ENCODE measurements at places on chromosomes 7 and 10.

DNA sequence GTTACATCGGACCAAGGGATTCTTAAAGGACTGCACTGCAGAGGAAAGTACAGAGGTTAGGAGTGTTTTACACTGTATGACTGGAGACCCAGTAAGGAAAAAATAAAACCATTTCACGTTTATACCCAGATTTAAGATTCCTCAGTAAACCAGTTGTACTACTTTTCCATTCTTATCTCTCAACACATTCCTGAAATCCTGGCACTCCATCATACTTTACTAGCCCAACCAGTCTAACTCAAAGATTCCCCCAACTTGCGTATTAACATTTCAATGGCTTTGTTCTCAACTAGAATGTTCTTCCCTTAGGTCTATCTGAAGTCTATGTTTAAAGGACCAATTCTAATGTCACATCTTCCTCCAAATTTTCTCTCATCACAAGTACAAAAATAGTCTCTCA lies 8.0 kb downstream of the CCDC186 start:
- no peak for DNase-seq

DNA sequence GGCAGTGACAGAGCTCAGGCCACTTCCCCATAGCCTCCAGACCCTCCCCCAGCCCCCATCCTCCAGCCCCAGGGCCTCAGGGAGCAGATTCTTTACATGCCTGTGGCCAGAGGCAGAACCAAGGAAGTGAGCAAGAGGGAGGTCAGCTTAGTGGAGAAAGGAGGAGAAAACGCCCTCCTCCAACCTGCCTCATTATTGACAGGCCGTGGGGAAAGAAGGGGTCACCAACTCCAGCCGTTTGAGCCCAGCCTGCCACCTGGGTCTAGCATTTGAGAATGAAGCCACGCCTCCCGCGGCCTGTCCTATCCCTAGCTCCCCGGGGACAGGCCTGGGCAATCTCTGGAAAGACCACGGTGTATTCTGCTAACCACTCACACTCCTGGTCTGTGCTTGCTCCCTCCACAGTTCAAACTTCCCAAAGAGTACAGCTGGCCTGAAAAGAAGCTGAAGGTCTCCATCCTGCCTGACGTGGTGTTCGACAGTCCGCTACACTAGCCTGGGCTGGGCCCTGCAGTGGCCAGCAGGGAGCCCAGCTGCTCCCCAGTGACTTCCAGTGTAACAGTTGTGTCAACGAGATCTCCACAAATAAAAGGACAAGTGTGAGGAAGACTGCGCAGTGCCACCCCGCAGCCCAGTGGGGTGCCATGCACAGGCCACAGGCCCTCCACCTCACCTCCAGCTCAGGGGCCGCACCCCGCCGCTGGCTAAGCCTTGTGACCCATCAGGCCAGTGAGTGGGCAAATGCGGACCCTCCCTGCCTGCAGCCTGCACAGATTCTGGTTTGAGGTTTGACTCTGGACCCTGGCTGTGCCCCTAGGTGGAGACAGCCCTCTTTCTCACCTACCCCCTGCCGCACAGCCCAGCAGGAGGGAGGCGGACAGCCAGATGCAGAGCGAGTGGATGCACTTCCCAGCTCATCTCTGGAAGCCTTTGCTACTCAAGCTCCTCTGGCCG lies 14.3 kb upstream of the TRIM8 start:
- DNase-seq: no peak

- no peak for DNase-seq
These were observed 71.6 kb downstream of the PTPRE start for GRCh38 chr10:127978481-127978880.

DNA sequence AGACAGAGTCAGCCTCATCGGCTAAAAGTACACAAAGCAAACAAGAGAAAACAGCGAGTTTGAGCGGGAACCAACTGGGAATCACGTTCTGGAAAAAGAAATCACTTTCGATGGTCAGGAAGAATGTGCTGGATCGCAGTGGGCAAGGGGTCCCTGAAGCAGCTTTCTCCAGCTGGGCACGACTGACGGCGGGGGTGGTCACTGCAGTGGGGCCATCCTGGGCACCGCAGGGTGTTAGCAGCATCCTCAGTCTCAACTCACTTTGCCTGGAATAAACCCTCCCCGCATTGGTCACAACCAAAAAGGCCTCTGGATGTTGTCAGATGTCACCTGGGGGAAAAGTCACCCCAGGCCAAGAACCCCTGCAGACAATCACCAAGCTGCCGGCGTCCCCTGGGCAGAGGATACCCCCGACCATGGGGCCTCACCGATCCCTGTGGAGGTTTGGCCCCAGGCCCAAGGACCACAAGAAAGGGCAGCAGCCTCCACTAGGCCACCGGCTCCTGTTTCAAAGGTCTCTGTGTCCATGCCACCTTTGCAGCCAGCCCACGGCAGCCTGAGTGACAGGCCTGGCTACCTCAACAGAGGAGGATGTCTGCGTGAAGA lies 42.9 kb downstream of the EBF3 start:
- DNase-seq: no peak

DNA sequence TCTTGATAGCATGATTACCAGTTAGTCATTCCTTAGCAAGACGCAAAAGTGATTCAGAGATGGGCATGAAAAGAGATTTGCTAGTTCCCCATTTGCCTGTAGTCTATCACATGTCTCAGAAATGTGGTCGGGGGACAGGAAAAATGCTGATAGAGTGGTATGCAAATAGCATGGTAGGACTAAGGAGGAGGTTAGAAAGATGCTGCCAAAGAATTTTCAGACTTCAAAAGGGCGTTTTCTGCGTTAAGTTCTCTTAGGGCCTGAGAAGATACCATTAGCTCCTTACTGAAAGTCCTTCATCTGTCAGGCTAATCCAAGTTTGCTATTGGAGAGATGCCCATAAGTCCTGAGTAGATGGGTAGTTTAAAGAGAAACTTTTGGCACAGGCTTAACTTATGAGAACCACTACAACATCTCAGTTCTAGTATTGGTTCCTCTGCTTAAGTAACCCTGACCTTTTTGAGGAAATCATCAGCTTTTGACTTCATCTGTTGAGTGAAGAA lies 2.7 kb downstream of the CALD1 start:
- DNase-seq: no peak

DNA sequence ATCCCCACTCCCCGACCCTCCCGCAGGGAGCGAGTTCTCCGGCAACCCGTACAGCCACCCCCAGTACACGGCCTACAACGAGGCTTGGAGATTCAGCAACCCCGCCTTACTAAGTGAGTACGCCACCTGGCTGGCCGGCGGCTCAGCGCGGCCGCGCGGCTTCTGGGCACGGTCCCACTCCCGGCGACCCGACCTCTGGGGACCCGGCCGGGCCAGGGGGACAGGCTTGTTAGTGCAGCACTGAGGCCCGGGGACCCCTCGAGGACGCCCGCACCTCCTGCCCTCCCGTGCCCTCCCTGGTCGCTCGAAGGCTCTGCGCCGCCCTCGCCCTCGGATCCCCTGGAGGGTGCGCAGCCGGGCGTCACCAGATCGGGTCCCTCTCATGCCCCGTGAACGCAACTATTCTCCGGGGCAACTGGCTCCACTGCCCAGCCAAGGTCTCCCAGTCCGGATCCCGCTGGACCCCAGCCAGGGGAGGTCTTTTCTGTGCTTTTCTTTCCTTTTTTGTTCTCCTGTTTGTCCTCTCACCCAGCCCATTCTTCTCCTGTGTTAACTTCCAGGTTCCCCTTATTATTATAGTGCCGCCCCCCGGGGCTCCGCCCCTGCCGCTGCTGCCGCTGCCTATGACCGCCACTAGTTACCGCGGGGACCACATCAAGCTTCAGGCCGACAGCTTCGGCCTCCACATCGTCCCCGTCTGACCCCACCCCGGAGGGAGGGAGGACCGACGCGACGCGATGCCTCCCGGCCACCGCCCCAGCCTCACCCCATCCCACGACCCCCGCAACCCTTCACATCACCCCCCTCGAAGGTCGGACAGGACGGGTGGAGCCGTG lies 81.8 kb downstream of the PAX2 start:
- peak; percentile 15 for DNase-seq

- DNase-seq: peak; percentile 47
These were observed 1.5 kb upstream of the SKIDA1 start for GRCh38 chr10:21526860-21527597.

DNA sequence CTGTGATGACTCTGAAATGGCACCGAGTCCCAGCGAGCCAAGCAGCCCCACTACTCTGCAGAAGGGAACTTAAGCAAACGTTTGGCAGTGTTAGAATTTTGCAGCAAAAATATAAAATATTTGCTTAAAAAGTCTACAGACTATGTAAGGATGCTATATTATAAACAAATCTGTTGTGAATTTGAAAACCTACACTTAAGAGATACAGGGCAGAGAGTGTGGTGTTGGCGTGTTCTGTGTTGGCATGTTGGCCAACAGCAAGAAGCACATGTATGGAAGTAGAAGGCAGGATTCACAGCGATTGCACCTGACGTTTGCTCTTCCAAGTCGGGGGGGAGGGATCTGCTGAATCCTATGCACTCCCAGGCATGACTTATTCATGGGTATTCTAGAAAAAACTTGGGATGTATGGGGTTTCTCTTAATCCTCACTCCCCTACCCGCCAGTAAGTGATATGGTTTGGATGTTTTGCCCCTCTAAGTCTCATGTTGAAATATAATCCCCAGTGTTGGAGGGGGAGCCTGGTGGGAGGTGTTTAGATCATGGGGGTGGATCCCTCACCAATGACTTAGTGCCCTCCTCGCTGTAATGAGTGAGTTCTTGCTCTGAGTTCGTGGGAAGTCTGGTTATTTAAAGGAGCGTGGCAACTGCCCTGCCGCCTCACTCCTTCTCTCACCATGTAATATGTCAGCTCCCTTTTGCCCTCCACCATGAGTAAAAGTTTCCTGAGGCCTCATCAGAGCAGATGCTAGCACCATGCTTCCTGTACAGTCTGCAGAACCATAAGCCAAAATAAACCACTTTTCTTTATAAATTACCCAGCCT lies 62.1 kb downstream of the PKD1L1 start:
- DNase-seq: no peak

DNA sequence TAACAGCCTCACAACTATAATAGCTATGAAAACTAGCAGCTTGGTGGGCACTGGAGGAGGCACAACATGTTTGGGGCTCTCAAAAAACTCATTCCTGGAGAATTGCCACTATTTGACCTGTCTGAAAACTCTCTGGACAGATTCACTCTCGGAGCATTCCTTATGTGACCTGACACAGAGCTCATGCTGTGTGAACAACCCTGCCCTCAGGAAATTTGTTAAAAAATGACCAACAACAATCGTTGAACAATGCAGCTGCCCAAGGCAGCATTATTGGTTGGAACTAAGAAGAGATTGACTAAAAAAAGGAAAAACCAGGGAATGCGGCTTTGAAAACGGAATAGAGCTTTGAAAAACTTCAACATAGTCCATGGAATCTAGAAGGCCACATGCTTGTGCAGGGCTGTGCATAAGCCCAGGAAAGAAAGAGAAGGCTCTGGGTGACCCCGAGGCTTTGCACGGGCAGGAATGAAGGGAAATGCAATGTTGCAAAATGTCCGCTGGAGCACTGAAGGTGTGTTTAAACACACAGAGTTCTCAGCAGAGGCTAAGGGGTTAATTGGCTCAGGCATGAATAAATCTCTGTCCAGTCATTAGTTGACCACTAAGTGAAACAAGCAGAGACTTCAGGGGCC lies 52.8 kb downstream of the NAMPT start:
- DNase-seq: no peak

Data from CD4-positive, alpha-beta T cell treated with Interleukin-10 for 1 hour (primary cell).